ENCODE measurements at places on chromosomes 6 and 20.

GRCh38 chr6:98037571-98037970 is 754.6 kb upstream of the MMS22L start:
- no peak for DNase-seq

GRCh38 chr6:115643762-115644161 is 416.9 kb downstream of the FRK start:
- no peak for DNase-seq

- DNase-seq, result no peak
Observed at GRCh38 chr6:7805850-7806214, 79.9 kb downstream of the BMP6 start.

GRCh38 chr20:18055261-18055660 is 2.5 kb downstream of the OVOL2 start:
- DNase-seq, result no peak

GRCh38 chr6:170283212-170284081 is 7.4 kb downstream of the DLL1 start:
- no peak for DNase-seq

DNA sequence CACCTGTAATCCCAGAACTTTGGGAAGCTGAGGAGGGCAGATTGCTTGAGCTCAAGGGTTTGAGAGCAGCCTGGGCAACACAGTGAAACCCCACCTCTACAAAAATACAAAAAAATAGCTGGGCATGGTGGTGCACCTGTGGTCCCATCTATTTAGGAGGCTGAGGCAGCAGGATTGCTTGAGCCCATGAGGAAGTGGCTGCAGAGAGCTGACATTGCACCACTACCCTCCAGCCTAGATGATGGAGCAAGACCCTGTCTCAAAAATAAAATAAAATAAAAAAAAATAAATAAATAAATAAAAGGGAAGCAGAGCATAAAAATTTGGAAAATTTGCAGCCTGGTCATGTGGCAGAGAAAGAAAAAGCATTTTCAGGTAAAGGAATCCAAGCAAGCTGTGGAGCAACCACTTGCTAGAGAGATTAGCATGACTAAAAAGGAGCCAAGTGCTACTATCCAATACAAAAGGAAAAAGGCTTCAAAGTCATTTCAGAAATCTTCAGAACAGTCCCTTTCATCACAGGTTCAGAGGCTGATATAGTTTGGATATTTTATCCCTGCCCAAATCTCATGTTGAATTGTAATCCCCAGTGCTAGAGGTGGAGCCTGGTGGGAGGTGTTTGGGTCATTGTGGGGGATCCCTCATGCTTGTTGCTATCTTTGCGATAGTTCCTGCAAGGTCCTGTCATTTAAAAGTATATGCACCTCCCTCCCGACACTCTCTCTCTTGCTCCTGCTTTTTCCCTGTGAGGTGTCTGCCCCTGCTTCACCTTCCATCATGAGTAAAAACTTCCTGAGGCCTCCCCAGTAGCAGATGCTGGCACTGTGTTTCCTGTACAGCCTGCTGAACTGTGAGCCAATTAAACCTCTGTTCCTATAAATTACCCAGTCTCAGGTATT is 11.2 kb upstream of the TTK start:
- no peak for DNase-seq

- no peak for DNase-seq
Observed at GRCh38 chr6:44057238-44057930, 69.9 kb downstream of the MRPL14 start.

DNA sequence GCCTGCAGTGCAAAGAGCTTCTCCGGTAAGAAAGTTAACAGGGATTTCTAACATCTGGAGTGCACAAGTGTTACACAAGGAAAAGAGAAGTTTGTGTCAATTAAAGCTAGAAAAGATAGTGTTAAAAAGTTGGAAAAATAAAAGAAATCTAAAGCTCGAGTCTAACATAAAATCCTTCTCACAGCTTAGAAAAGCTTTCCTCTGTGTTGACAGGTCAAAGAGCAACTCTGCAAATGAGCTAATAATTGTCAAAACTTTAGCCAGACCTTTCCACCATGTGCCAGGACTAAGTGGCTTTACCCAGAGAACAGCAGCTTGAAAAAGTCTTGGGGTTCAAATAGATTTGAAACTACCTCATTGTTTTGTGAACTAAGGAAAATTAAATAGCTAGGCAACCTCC is 14.8 kb downstream of the PTPRK start:
- no peak for DNase-seq

DNA sequence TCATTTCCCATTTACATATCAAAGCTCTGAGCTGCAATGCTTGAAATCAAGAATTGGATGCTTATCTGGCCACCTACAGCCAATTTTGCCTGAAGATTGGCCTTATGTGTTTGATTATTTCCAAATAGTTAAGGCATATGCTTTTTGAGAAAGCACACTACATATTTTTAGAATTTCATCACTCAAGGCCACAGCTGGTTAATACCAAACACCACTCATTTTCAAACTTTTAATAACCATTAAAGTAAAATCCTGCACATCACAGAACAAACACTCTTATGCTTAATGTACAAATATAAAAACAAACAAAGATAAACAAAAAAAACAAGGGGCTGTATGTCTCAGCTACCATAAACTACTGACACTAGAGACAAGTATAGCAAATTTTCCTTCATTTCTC is 96.9 kb upstream of the HMGCLL1 start:
- no peak for DNase-seq

- no peak for DNase-seq
Observed at GRCh38 chr6:138965291-138965874, 22.7 kb downstream of the REPS1 start.

- no peak for DNase-seq
Observed at GRCh38 chr6:157716251-157716995, 106.6 kb upstream of the SNX9 start.

GRCh38 chr6:44067173-44068139 is 59.8 kb downstream of the MRPL14 start:
- no peak for DNase-seq

GRCh38 chr20:8720089-8720488 is 348.8 kb upstream of the PLCB4 start:
- DNase-seq, result no peak

- no peak for DNase-seq
Observed at GRCh38 chr20:58553166-58553696, 38.0 kb upstream of the APCDD1L start.

DNA sequence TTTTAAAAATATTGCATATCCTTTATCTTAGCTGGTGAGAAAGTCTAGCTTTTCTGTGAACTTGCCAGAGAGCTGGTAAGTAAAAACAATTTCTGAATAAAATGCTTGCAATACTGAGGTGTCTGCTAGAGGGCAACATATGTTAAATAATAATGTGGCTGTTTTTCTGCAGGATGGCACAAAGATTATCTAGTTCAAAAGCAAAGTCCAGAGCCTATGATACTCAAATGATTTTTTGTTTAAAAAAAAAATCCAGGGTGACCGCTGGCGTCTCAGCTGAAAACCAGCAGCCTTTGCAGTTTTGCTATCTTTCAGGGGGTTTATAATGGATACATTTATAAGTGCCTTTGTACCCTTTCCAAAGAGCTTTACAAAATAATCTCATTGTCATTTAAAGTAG is 194.9 kb downstream of the PHACTR1 start:
- DNase-seq, result peak; percentile 11

DNA sequence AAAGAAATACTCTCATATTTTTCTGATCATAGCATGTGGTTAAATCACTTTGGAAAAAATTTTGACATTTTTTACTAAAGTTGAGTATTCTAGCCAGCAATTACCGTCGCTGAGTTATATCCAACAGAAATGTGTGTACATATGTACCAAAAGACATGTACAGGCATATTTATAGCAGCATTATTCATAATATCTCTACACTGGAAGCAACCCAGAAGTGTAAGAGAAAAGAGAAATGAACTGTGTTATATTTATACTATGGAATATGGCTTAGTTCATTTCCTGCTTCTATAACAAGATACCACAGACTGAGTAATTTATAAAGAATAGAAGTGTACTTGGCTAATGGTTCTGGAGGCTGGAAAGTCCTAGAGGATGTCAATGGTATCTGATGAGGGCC is 474.0 kb upstream of the GJE1 start:
- DNase-seq, result no peak

DNA sequence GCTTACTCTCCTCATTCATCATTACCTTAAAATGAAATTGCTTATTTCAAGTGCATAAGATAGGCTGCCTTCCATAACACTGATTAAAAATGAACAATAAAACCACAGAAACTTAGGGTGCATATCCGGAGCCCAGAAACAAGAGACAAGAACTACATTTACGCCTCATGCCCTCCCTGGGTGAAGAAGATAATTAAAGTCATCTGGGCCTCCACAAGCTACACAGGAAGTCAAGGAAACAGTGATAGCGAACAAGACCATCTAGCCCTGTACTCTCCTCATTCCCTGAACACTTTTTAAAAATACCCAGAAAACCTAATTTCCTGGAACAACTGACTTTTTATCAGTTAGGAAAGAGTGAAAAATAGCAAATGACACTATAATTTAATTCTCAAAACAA is 6.3 kb downstream of the SOD2 start:
- peak; percentile 39 for DNase-seq

DNA sequence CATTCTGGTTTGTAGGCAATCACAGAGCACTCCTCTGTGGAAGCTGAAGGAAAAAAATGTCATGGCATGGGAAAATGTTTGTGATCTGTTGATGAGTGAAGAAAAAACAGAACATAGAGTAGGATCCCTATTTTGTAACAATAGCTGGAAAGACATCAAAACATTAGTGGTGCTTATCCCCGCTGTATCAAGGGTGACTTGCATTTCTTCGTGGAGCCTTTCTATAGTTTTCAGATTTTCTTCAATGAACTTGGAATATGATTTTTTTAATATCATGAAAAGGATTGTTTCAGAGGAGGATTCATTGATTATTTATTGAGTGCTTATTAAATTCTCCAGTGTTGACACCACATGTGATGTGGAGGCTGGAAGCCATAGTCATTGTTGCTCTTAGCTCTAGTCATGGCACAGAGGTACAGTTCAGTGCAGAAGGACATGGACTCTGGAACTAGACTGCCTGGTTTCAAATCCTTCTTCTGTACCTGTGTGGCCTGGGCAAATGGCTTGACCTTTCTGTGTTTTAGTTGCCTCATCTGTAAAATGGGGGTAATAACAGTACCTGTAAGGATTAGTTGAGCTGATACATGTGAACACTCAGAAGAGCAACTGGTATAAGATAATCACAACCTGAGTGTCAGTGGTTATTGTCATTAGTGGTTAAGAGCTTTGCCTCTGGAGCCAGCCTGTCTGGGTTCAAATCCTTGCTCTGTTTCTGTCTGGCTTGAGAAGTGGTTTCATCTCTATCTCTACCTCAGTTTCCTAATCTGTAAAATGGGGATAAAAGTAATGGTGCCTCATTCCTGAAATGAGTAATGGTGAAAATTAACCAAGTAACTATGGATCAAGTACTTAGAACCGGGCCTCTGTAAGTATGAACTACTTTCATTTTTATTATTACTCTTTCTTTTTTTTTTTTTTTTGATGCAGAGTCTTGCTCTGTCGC is 14.7 kb upstream of the CDKN1A start:
- DNase-seq, result peak; percentile 19

GRCh38 chr20:25859649-25860530 is 163.2 kb upstream of the ZNF337 start:
- peak; percentile 83 for DNase-seq
